ENCODE measurements at places on chromosomes 5 and 9. TPM values are rescaled to one million over a fixed set of nuclear protein-coding genes. Genes with fewer than 3 reads are reported as not detected.

GRCh38 chr5:79567926-79568549 is 44.2 kb upstream of the TENT2 start:
- no peak for DNase-seq

- no peak for DNase-seq
Measured at GRCh38 chr9:133423216-133423615, 1.0 kb downstream of the ADAMTS13 start.

GRCh38 chr9:114511978-114512874 is 7.0 kb upstream of the WHRN start:
- peak; percentile 38 for DNase-seq

GRCh38 chr9:107969141-107969540 is 479.6 kb upstream of the KLF4 start:
- no peak for DNase-seq

DNA sequence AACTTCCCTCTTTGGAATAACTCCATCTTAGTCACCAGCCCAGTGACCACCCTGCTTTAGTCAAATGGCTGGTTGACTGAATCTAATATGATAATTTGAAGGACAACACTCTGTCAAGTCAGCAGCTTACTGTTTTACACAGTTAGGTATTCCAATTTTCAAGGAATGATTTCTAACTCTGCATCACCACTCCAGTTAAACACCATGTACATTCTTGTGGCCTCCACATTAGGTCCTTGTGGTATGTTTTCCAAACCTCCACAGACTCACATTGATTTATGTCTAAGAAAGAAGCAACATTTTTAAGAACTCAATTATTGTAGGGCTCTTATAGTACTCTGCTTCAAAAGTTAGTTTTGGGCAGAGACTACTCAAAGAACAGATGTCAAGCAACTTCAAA is 110.7 kb downstream of the TLE1 start:
- DNase-seq: no peak

DNA sequence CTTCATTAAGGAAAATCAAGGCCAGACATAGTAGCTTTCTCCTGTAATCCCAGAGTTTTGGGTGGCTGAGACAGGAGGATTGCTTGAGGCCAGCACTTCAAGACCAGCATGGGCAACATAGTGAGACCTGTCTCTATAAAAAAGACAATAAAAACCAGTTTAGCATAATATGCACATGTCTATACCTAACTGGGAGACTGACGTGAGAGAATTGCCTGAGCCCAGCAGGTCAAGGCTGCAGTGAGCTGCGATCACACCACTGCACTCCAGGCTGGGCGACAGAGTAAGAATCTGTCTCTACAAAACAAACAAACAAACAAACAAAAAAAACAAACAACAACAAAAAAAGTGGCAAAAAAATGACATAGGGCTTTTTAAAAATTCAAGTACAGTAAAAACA is 820.8 kb downstream of the MTRR start:
- DNase-seq: no peak

GRCh38 chr5:104080646-104081175 is 518.1 kb upstream of the NUDT12 start:
- DNase-seq: no peak

DNA sequence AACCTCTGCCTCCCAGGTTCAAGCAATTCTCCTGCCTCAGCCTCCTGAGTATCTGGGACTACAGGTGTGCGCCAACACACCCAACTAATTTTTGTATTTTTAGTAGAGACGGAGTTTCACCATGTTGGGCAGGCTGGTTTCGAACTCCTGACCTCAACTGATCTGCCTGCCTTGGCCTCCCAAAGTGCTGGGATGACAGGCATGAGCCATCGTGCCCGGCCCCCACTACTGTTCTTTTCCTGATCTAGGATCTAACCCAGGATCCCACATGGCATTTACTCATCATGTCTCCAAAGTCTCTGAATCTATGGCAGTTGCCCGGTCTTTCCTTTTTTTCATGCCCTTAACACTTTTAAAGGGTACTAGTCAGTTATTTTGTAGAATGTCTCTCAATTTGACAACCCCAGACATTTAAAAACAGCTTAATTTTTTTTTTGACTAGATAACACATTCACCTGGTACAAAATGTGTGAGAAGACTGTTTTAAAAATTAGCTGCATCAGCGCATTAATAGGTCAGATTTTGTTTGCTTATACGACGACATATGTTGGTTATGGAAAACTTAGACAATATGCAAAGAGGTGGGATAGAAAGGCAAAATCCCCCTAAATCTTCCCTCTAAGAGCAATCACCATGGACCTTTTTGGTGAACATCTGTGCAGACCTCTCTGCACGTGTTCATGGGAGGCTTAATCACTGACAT is 46.5 kb downstream of the STOM start:
- DNase-seq: no peak

DNA sequence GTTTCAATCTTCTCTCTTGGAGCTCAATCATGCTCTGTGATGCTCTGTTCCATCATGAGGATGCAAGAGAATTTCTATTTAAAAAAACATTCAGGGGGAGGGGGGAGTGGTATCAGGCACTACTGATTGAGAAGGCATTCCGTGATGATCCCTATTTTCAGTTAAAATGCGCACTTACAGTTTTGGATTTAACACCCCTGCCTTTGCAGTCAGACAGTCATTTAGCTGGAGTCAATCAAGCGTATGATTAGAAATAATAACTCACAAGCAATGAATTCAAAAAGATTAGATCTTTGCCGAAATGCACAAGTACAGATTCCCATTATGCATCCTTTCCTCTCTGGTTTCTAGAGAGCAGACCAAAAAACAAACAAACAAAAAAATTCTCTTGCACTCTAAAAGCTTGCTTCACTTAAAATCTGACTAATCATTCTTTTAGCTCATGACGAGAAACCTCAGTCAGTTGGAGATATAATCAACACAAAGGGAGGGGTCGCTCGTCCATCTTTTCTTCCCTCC is 55.4 kb downstream of the EFNA5 start:
- DNase-seq: no peak

The SPINK7 gene
- polyA plus RNA-seq: 0.11 TPM

The TOMM5 gene
- 92.8 TPM for polyA plus RNA-seq

The PCDHGB3 gene
- polyA plus RNA-seq: 1.1 TPM

The PCDHGA10 gene
- 2.0 TPM for polyA plus RNA-seq

The SLC36A3 gene
- not detected for polyA plus RNA-seq
